Left forelimb (tissue), 1 donor: ENCODE measurements at places on chromosomes 7 and 10.

- DNase-seq = no peak
Observed at GRCh38 chr7:120949393-120949911, 1.1 kb upstream of the ING3 start.

DNA sequence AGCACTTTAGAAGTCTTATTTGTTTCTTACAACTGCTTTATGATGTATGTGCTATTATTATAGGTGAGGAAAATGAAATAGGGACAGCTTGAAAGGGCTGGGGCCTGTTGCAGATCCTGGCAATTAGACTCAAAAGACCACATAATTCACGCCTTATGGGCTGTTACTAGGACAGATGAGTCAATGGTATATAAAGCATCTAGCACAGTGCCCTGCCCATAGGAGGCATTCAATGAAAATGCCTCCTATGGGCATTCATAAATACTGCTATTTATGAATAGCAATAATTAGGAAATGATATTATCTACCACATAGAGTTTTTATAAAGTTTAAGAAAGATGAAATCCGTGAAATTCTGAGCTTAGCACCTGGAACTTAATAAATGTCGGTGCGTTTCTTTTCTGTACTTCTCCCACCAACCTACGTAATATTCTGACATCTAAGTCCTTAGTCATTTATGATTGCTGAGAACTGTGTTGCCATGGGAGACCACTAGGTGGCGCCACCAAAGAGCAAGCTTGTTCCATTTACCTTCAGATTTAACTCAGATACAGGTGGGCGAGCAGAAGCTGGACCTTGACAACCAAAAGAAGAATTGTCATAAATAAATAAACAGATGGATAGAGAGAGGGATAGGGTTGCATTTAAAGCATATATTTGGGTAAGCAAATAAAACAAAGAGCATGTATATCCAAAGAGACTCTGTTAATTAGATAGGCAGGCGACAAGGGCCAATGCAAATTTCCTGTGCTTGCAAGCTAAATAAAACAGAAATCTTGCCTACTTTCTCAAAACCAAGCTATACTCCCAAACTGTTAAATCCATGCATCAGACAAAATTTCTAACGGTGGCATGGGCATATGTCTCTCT lies 699.9 kb downstream of the INHBA start:
- no peak for DNase-seq

GRCh38 chr7:29485339-29486190 lies 78.1 kb upstream of the PRR15 start:
- no peak for DNase-seq

DNA sequence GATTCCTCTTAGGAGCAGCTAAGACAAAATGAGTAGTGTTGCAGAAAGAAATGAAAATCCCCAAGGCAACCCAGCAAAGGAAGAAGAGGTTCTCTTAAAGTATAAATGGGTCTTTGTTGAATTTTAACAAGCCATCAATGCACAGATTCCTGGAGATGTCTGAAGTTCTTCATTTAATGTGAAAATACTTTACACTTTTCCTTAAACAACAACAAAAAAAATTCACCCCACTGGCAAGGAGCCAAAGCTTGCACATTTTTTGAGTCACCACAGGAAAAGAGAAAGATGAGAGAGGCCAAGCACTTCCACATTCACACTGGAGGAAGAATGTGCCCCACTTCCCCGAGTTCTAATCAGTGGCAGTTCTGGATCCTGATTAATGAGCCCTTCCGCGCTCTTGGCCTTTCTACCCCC lies 286.4 kb upstream of the MEOX2 start:
- no peak for DNase-seq

DNA sequence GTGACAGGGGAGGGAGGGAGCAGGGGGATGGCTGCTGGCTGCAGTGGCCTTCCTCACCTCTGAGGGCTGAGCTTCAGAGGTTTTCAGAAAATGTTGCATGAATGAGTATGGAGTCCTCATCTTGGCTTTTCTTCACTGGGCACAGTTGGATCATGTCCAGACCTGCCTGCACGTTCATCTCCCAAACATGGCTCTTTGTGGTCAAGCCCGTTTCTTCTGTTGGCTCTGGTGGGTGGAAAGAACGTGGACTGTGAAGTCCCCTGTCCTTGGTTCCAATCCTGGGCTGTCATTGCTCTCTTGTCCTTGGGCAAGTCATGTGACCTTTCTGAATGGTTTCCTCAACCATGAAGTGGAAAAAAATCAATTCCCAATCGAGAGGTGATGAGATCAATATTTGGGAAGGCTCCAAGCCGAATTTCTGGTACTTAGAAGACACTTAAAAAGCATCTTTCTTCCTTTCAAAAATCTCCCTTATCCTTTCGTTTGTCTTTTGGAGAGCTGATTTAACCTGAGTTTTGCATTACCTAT lies 34.5 kb downstream of the TSPAN14 start:
- DNase-seq = no peak

DNA sequence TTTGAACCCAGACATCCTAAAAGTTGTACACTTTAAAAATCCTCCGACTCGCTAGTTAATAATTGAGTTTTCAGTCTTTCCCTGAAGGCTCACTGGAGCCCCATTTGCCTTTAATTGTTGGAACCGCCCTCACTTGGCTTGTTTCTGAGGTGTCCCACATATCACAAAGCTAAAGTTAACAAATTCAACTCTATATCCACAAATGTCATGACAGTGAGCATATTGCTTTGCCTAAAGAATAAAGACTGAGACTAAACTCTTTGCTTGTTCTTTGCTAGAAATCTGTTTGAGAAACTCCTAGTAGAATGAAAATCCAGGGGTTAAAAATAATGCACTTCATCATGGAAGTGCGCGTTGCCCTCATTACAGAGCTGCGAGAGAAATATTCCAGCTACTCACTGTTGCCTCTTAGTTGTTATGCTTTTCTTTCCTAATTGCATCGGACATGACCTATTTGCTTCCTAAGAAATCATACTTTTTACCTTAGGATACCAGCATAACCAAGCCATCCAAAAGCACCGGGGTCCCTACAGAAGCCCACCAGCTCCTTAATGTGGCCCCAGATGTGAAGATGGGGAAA lies 752 bp downstream of the THSD7A start:
- DNase-seq = no peak

DNA sequence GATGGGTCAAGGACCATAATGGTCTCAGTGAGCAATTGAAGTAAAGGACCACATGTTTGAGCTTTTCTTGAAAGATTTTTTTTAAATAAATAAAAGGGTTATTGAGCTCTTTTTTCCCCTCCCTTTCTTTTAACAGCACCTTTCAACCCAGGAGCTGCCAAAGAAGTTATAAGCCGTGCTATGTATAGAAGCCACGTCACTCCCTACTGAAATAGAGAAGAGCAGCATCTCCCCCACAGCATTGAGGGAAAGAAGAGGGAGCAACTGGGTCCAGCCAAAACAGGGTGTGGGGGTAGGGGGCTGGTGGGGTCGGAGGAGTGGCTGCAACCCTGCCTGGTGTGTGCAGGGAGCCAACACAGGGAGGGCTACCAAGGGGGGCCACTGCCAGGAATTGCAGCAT lies 227.2 kb downstream of the PLXNA4 start:
- no peak for DNase-seq

DNA sequence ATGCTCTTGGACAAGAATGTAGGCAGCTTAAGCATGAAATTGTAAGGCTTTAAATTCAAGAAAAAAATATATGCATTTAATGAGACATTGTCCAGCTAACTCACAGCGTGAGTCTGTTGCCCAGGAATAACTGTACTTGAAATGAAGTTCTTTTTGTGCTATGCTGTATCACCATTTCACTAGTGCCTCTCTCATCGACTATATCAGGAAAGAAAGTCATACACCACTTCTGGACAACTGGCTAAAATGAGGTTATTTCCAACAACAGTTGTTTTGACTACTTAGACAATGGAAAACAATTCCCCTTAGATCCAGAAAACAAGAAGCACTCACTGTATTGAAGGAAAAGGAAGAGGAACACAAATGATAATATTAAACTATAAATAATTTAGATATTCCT lies 251.8 kb downstream of the CRPPA start:
- no peak for DNase-seq

DNA sequence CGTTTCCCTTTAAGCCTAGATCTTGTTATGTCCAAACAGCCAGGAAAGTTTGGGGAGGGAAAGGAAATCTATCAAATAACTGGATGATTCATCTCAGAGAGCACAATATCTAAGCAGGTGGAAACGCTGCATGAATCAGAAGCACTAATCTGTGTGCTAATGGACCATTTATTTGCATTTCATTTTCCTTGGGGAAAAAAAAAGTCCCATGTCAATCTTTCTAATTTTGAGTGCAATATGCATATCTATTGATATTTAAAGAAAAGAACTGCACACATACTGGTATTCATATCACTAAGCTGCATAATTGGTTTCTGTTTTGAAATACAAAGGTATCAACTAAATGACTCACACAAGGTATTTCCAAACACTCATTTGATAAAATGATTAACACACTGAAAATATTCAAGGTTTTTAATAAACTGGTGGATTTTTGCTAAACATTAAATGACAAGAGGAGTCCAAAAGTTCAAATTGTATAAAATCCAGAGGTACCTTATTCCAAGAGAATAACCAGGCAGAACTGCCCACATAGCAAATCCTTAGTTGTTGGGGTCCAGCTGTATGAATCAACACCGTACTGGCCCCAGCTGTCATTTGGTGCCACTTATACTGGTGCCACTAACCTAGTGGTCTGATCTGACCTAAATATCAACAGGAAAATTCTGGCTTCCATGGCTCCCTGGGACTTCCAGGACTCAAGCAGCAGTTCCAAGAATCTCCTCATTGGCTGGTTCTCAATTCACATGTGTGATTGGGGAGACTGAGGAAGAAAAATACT lies 122.2 kb upstream of the SP4 start:
- DNase-seq = no peak

DNA sequence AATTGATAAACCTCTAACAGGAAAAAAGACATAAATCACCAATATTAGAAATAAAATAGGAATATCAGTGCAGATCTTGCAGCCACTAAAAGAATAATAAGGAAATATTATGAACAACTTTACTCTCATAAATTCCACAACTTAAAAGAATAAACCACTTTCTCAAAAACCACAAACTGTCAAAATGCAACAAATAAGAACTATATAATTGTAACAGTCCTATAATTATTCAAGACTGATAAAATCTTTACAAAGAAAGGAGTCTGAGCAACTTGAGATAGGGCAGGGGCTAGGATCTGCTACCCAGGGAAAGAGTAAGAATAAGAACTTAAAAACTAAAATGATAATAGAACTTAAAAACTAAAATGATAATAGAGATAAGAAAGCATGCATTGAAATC lies 169.5 kb upstream of the GDF10 start:
- DNase-seq = no peak

DNA sequence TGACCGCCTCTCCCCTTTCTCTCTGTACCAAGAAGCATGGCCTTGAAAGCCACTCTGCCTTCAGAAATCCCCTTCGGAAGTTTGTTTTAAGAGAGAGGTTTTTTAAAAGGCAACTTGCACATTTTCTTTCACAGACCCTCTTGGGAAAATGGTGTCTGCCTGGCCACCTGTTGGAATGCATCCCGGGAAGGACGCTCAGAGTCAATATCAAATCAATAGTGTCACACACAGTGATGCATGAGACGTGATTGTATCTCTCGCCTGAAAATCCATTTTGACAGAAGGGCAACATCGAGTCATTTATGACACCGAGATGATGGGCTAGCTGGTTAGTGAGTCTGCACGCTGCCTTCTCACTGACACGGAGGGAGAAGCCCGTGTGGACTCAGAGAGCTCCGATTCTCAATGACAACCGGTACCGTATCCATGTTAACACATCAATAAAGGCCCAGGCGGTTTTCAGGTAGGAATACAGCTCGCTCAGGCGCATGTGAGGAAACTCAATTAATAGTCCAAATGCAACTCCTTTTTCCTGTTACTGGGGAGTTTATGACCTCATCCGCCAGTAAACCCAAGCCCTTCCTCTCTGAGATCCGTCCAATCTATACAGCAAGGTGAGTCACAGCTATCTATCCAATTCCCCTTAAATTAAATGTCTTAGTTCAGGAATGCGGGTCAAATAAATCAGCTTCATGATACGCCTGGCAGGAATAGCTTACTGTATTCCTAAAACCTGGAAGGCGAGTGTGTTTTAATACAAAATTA lies 621.5 kb upstream of the MKI67 start:
- no peak for DNase-seq

GRCh38 chr7:102222445-102222844 lies 64.2 kb upstream of the SH2B2 start:
- DNase-seq = no peak

GRCh38 chr7:77544518-77544917 lies 7.4 kb downstream of the PTPN12 start:
- no peak for DNase-seq

GRCh38 chr7:7766671-7767070 lies 48.3 kb upstream of the RPA3 start:
- no peak for DNase-seq

- no peak for DNase-seq
Observed at GRCh38 chr7:7321681-7322080, 139.3 kb downstream of the C1GALT1 start.

DNA sequence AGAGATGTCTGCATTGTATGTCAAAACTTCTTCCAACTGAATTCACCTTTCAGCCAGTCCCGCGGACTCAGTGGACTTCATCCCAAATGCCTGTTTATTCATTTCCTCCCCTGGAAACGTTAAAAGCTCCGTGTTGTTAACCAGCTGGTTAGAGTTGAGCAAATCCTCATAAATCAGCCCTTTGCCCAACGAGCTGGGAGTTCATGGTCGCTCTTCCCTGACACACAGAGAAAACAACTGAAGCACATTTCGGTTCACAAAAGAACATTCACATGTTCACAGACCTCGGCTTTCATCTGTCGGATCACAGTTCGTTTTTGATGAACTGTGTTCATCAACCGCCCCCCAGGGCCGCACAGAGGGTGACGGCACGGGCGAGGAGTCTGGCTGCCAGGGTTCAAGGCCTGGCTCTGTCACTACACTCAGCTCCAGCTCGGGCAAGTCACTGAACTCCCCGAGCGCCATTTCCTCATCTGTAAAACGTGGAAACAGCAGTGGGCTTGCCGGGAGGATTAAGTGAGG lies 62.6 kb downstream of the GLI3 start:
- DNase-seq = no peak

DNA sequence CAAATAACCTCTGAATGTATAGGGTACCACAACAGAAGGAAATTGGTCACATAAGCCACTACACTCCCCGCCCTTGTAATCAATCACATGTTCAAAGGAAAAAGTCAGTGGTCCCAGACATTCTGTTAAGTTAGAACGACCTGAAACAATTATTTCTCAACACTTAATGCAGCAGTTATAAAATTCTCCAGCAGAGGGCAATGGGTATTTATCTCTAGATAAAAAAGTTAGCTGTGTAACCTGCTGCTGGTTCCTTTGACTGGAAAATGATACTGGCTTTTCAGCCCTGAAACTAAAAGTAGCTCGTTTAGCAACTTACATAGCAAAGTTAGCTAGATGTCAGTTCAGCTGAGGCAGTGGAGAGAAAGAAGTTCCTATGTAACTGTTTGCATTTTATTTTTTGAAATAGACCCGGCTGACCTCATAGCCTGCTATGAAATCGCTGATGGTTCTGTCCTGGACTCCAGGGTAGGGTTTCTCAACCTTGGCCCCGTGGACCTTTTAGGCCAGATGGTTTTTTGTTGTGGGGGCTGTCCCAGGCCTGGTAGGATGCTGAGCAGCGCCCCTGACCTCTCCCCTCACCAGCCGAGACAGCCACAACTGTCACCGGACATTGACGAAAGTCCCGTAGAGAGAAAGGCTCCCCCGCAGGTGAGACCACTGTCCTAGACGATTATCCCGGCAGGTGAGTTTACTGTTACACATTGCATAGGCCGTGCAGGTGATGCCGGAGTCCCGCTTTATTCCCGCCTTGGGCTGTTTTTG lies 40.2 kb upstream of the PROSER2 start:
- DNase-seq = no peak

- DNase-seq = no peak
Observed at GRCh38 chr7:33310546-33310945, 181.2 kb downstream of the BBS9 start.

GRCh38 chr10:7826971-7827370 lies 8.7 kb downstream of the TAF3 start:
- DNase-seq = no peak
